Diencephalon (tissue), 1 donor: ENCODE measurements at places on chromosomes 4 and X. TPM values are rescaled to one million over a fixed set of nuclear protein-coding genes. Genes with fewer than 3 reads are reported as not detected.

NXF2B gene
- total RNA-seq, result 0.23 TPM

GLUD2 gene
- total RNA-seq, result 3.2 TPM

PAGE5 gene
- total RNA-seq, result not detected

PF4V1 gene
- total RNA-seq, result 1.6 TPM

HSFX3 gene
- not detected for total RNA-seq

SLC6A14 gene
- not detected for total RNA-seq

PPEF2 gene
- not detected for total RNA-seq

SPATA4 gene
- total RNA-seq, result 2.3 TPM

JADE3 gene
- total RNA-seq, result 9.5 TPM

HS6ST2 gene
- 37.8 TPM for total RNA-seq
